GM18507 (cell line): ENCODE measurements at places on chromosomes 5 and 9.

DNA sequence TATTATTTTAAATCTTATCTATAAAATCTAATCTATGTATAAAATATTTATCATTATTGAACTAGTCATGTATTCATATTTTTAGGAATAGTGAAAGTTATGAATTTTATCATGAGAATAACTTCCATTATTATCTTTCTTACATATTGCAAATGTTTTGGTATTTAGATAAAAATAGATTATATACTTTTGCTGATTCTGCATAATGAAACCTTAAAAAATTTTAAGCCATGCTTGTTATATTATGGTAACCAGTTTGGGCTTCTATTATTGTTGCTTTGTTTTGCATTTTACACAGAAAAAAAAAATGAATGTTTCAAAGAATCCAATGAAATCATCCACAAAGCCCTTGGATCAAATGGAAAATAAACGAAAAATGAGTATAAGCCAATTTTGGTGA lies 772.5 kb downstream of the NR2F1-AS1 start:
- DNase-seq, result no peak

GRCh38 chr5:90571147-90571773 lies 12.7 kb downstream of the ADGRV1 start:
- no peak for DNase-seq

GRCh38 chr5:131460867-131461572 lies 174.0 kb downstream of the RAPGEF6 start:
- DNase-seq, result no peak

DNA sequence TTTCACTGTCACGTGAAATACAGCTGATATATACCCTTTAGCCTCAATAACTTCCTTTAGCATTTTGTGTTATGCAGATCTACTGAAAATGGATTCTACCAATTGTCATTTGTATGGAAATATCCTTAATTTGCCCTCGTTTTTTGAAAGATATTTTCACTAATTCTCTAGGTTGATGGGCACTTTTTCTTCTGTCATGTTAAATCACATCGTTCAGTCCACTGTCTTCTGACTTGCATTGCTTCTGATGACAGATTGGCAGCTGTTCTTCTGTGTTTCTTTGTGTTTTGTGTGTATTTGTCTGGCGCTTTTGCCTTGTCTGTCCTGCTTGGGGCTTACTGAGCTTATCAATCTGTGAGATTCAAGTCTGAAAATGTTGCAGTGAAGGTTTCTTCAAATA lies 9.7 kb upstream of the CLPTM1L start:
- DNase-seq, result no peak

DNA sequence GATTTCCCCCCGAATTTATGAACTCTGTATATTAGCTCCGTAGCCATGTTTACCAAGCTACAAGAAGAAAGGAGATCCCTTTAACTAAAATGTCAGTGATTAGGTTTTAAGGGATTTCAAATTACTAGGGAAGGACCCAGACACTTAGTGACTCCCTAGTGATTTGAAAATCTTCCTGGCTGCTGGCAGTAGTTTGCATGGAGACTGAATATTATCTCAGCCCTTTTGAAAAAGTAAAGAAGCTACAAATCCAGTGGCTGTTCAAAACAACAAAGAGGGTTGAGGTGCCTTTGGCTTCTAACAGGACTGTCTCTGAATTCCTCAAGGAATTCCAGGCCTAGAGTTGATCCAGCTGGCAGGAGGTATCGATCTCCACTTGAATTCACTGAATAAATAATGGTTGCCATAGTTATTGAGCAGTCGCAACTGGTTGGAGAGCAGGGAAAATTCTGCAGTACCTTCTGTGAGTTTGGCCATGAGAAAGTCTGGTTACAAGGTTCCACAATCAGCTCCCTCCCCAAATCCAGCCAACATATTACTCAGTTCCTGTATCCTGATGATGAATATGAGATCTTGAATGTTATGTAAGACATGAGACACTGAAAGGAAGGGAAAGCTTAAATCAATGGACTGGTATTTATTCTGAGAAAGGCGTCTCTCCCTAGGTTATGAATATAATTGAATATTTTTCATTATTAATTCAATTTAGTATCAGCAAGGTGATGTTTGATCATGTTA lies 37.7 kb downstream of the NR4A3 start:
- DNase-seq, result no peak

DNA sequence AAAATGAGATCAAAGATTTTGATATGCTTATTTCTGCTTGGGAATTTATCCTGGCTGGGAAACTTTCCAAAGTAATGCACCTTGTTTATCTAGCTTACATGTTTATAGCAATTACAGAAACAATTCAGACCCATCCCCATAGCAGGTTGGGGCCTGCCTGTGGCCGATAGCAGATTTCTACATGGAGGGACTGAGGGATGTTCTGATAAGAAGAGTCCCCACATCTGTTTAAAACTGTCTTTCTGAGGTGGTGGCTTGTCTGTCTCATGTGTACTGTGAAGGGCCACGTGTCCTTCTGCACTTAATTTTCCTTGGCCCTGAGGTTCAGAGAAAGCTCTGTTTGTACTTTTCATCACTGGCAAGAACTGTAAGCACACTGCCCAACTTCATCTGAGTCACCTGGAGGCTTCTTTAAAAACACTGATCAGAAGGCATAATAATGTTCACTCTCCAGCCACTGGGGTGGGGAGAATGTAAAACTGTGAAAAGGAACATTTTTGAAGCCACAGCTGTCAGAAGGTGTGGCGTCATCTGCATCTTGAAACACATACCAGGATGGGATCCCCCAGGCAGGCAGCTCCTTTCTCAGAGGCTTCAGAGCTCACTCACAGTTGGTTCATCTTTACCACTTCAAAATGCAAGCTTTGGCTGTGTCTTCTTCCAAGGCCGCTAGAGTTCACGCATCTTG lies 80.3 kb downstream of the MAP1B start:
- no peak for DNase-seq

GRCh38 chr5:111779922-111780292 lies 22.9 kb upstream of the NREP start:
- no peak for DNase-seq

- no peak for DNase-seq
Measured at GRCh38 chr5:133480866-133481265, 131.5 kb downstream of the FSTL4 start.
